DMS79 (cell line): ENCODE measurements at places on chromosomes 7 and 10.

GRCh38 chr7:131016230-131016629 is 282.2 kb upstream of the KLF14 start:
- no peak for DNase-seq

GRCh38 chr10:50497758-50498157 is 126.0 kb downstream of the SGMS1 start:
- DNase-seq: no peak

GRCh38 chr7:55120501-55121198 is 101.8 kb downstream of the EGFR start:
- DNase-seq: no peak

GRCh38 chr7:78149787-78150186 is 351.2 kb downstream of the PHTF2 start:
- no peak for DNase-seq

DNA sequence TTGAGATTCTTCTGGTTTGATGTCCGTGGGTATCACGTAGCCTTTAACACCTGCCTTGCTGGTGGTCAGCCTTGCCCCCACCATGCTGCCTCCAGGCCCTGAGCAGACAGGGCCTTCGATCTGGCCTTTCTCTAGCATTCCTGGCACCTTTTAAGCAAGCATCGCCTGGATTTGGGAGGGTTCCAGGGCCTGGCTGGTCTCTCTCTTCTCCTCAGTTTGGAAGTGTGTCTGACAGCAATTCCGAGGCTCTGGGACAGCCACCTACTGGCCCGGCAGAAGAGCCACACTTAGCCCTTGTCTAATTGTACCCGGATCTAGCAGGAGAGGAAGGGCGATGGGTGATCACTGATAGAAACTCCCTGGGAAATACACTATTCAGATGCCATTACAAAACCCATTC is 441.3 kb upstream of the MKI67 start:
- no peak for DNase-seq

DNA sequence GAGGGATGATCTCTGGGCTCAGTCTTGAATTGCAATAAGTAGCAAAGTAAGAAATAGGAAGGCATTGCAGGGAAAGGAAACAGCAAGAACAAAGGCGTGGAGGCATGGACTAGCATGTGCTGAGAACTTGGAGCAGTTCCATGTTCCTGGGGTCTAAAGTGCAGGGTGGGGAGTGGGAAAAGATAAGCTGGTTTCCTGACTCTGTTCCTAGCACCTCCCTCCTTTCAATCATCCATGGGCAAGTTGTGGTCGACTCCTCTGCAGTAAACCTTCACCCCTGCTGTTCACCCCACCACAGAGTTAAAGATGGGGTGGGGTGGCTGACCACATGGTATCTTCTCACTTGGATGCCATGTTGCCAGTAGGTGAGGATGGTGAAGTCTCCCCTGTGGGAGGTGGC is 29.6 kb downstream of the RPS24 start:
- no peak for DNase-seq

GRCh38 chr10:13526948-13527863 is 1.6 kb downstream of the BEND7 start:
- DNase-seq: no peak

- DNase-seq: no peak
Observed at GRCh38 chr10:58326967-58327381, 7.8 kb upstream of the UBE2D1 start.

DNA sequence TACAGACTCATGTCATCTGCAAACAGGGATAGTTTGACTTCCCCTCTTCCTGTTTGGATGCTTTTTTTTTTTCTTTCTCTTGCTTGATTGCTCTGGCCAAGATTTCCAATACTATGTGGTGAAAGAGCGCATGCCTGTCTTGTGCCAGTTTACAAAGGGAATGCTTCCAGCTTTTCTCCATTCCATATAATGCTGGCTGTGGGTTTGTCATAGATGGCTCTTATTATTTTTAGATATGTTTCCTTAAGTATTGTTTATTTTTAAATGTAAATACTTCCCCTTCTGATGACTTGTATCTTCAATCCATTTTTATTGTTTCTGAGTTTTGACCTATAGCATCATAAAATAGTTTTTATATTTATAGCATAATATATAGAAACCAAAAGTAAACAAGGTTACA is 17.9 kb downstream of the FAM237B start:
- no peak for DNase-seq

DNA sequence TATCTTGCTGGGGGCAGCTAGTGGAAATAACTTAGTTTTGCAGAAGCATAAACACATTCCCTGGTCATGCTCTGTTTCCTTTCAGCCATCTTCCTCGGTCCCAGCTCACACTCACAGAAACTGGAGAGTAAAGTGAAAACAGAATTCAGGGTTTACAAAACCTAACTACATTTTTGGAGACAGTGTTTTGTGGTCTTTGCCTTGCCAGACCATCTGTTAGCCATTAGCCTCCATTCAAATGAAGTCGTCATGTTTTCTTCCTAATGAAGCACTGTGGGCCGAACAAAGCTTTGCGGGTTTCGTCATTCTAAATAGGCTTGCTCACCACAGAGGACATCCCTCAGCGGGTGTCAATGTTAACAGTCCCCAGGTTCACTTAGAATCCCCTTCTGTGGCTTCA is 214.6 kb upstream of the TMEM72 start:
- no peak for DNase-seq

DNA sequence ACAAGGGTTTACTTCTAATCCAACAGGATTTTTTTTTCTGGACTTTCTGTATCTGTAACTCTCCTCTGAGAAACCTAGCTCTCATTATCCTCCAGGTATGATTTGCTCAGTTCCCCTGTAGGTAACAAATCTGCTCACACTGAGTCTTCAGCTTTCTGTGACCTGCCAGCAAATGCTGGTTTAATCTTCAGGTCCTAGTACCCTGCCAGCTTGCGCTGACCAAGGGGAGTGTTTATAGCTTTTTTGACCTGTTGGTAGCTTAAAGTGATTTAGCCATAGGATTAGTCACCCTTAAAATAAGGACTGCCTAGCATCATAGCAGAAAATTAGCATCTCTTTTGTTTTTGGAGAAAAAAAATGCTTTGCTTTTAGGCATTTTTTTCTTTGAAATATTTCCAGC is 22.4 kb downstream of the SND1 start:
- DNase-seq: no peak

DNA sequence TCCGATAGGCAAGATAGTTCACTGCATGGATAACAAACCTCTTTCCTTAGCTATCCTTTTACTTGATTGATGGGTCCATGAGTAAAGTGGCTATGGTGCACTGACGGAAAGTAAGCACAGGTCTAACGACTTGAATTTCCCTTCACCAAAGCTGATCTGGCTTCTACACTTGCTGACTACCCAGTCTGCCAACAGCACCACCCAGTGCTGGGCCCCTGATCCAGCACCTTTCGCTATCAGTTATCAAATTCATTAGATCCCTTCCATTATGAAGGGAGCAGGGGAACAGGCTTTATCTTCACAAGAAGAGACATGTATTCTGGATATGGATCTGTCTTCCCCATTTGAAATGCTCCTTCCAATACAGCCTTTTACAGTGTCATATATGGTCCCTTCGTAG is 855.9 kb downstream of the GRID1 start:
- DNase-seq: no peak

DNA sequence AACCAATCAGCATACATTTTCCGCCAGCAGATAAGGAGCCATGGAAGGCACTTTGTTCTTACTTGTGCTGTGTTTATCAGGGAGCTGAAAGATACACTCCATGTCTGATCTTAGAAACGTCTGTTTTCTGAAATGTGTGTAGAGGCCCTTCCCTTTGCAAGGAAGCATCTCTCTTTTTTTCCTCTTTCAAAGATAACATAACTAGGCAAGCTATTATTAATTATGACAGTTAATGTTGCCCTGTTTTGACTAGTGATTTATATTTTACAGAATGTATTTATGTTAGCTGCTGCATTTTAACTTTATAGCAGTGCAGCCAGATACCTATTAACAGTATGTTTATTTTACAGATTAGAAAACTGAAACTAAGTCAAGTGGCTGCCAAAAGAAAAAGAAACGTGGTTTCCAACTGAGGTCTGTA is 683.2 kb upstream of the IGFBP3 start:
- no peak for DNase-seq
